Activated CD4-positive, CD25-positive, alpha-beta regulatory T cell (primary cell): ENCODE measurements at places on chromosomes 5 and 9.

- no peak for DNase-seq
Observed at GRCh38 chr9:15606643-15607472, 54.0 kb downstream of the CCDC171 start.

DNA sequence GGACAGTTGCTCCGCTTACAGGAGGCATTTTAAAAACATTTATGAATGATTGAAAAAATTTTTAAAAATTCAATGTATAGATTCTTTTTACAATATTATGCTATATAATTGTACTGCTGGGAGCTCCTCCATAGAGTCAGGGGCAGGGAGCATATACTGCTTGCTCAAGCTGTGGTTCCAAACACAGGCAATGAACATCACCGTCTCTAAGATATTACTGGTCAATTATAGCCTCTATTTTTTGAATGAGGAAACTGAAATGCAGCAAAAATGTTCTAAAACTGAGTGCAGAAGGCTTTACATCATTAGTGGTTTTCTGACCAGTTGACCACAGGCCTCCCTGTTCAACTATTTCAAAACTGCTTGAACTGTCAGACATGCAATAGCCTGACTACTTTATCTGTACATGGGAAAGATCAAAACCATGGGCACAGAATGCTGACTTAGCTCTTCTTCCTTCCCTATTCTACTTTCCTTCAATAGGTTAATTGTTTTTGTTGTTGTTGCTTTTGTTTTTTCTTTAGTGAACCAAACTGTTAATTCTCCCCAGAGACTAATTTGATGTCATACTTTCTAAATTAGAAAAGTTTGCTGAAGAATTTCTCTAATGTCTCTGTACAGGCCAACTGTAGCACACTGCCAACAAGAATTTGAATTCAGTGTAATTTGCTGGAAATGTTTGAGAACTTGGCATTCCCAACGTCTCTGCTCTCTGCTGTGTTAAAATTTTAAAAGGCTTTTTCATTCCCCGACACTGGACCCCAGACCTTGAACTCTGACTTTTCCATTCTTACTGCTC is 107.6 kb upstream of the MPDZ start:
- no peak for DNase-seq

- DNase-seq, result no peak
Observed at GRCh38 chr5:173534664-173535063, 81.8 kb downstream of the BOD1 start.

GRCh38 chr5:125823572-125823971 is 599.6 kb upstream of the GRAMD2B start:
- no peak for DNase-seq

DNA sequence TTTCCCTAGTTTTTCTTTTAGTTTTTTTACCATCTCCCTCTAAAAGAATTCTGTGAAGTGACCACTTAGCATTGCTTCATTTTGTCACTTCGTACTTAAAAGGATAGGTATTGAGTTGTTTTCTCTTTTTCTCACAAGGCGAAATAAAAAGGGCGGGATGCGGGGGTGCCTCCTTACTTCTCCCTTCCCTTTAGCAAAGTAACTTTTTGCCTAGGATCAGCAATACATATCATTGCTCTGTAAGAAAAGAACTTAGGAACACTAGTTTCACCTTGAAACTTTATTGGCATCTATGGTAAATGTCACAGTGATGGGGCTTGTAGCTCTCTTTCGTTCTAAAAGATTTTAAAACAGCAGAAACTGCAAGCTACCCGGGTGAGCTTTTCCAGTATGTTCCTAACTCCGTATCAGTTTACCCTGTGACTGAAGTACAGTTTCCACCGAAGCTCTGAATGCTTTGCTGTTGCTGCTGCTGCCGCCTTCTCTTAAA is 4.1 kb downstream of the PRDM6 start:
- DNase-seq, result no peak

- no peak for DNase-seq
Observed at GRCh38 chr9:110133059-110133458, 74.9 kb downstream of the C9orf152 start.

DNA sequence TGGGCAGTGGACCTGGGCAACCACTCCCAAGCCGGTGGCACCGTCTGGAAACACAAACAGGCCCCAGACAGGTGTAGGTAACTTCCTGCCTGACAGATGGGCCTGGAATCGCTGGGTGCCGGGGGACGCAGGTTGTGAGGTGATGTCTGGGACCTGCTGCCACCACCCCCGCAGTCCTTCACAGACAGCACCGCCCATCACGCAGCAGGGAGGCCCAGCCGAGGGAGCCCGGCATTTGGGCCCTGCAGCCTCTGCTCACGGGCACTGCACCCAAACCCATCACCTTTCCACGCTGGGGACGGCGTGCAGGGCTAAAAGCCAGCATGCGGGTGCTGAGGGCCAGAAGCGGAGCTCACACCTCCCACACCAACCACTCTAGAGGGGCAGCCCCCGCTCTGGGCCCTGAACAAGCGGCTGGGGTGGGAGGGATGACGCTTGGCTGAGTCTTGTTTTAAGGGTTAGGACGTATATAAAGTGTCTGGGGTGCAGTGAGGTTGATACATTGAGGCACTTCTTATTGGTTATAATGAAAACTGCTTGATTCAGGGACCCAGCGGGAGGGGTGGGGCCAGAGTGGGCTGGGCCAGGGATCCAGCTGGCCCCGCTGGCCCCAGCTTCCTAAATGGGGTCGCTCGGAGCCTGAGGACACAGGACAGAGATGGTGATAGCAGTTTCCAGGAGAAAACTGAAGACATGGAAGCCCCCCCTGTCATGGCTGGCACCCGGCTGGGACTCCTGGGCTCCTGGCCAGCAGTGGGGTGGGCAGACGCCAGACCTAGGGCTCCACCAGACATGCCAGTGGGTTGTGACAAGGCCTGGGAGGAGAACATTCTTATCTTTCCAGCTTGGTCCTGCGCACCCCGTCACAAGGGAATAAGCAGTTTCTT is 11.3 kb downstream of the MYMK start:
- DNase-seq, result no peak

DNA sequence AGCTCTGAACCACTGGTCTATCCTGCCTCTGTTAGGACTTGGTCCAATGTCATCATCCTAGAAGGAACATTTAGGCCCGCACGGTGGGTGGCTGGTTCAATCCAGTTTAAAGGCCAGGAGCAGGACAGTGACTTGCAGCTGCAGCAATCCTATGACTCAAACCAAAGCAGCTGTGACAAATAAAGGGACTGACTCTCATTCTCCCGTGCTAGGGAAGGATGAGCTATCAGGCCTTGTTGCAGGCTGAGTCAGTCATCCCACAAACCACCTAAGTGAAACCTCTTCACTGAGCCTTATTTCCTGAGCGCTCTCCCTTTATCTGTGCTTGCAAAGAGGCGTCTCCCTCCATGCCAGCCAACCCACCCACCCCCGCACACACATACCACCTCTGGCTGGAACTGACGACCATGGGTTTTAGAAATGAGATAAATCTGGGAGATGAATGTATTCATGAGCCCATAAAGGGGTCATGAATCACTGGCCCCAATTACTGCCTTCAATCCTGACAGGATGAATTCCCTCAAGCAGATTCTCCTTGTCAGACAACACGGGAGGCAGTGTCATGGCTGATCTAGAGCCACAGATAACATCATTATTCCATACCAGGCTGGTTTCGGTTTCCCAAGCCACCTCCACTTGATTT is 93.4 kb downstream of the KCNIP1 start:
- no peak for DNase-seq
